ENCODE measurements at places on chromosomes 6 and 20.
A peak's percentile ranks its signal among the peaks of the same experiment; 100 is the strongest.

GRCh38 chr20:62203378-62204030 is 16.6 kb downstream of the HRH3 start:
- peak; percentile 64 for DNase-seq

DNA sequence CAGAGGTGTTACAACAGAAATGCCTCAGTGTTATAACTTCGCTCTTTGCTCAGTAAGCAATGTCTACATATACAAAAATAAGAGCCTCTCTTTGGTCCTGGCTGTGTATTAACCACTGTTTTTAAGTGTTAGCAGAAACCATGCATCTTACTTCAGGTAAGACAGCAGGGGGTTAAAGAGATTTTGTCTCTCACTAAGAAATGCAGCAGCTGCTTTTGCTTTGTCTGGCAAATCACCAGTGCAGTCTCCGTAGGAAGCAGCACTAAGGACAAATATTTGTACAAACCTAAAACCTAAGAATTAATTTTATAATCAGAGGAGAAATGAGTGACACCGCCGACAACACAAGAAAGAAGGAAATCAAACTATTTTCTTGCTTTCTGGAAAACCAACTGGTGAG is 758 bp downstream of the SMIM28 start:
- DNase-seq, result peak; percentile 30

DNA sequence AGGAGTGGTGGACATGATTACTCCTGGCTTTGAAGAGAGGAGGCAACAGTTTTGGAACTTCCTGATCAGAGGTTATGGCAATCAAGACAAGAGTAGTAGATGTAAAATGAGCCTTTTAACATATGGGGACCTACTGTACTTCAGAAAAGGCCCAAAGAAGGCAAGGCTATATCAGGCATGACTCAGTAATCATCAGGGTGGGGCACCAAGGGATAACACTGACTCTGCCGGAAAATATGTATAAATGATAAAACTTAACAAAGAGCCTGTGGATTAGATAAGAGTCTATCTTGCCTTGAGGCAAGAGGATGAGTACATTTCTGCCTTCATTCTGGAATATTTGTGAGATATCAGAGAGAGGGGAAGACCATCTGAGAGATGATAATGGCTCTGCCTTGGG is 1389.9 kb upstream of the MAP3K7 start:
- DNase-seq, result no peak

- DNase-seq, result no peak
These were observed 81.2 kb upstream of the HDAC2 start for GRCh38 chr6:114052141-114052540.

- DNase-seq, result no peak
These were observed 13.4 kb downstream of the RFPL4B start for GRCh38 chr6:112360498-112360897.

DNA sequence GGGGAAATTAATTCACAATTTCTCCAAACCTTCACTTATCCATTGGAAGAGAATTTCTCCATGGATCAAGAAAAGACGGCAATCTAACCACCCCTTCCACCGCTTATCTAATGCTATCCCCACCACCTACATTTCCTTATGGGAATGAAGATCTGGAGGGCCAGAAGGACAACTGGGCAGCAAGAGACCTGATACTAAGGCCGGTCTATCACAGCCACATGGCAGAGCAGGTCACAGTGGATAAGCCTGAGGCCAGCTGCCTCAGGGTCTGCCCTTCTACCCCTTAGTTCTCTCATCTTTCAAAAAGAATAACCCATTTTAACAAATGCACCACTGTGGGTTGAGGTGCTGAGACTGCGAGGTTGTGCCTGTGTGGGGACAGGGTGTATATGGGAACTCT is 37.1 kb downstream of the MAN1A1 start:
- DNase-seq, result no peak

DNA sequence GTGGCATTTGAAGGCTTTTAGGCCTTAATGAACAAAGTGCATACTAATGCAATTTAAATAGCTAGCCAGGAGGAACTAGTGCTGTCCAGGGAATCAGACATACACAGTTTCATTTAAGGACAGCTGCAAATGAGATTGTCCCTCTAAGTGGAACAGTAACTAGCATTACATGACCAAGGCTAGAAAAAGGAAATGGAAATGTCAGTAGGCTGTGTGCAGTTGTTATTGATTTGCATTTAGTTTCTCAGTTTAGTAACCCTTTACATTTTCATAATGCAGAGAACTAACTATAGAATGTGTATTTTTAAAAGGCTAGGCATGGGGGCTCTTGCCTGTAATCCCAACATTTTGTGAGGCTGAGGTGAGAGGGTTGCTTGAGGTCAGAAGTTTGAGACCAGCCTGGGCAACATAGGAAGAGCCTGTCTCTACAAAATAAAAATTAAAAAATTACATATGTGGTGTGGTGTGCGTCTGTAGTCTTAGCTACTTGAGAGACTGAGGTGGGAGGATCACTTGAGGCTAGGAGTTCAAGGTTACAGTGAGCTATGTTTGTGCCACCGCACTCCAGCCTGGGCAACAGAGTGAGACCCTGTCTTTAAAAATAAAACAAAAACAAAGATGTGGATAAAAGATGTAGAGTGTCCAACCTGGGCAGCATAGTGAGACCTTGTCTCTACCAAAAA is 468.0 kb downstream of the UTRN start:
- DNase-seq, result no peak

DNA sequence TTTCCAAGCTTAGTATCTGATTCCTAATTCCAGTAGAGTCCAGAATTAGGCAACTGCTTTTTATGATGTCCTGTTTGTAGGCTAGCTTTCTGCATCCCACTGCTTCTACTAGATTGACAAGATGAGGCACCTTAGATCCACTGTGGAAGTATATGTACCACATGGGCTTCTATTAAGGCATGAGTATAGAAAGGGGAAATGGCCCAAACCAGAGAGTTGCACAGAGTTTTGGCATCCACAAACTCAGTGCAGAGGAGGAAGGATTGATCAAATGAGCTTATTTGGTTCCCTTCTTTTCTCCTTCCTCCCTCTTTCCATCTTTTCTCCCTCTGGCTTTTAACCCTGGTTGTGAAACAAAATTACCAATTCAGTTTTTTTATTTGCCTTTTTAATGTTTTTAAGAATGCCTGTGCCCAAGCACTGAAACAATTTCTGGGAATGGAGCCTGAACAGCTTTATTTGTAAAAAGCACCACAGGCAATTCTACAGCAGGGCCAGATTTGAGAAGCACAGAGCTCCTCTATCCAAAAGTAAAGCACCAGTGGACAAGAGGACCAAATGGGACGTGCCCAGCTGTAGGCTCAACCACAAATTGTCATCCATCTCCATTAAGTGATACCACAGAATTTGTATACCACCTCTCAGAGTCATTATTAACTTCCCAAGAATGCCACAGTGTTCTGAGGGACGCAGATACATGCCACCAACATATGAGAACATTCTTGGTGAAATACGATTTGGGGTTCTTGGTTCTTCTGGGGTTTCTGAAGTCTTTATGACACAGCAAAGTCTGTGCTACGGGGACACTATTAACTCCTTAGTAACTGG is 969.1 kb downstream of the KIF16B start:
- DNase-seq, result no peak

GRCh38 chr6:167572106-167572505 is 247.2 kb downstream of the TTLL2 start:
- DNase-seq, result no peak

- DNase-seq, result no peak
These were observed 40.2 kb upstream of the FAM50B start for GRCh38 chr6:3808759-3809514.

DNA sequence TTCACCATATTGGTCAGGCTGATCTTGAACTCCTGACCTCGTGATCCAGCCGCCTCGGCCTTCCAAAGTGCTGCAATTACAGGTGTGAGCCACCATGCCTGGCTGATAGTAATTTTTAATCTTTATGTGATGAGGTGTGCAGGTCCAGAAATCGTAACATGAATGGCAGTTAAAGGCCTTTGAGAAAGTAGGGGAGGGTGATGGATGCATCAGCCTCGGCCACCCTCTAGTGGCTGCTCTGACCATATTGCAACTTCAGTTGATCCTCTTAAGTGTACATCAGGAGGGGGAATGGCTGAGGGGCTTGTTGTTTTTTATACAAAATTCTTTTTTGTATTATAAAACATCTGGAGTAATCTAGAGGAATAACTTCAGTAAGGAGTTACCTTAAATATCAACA is 193.0 kb downstream of the ZFAND3 start:
- DNase-seq, result peak; percentile 59

DNA sequence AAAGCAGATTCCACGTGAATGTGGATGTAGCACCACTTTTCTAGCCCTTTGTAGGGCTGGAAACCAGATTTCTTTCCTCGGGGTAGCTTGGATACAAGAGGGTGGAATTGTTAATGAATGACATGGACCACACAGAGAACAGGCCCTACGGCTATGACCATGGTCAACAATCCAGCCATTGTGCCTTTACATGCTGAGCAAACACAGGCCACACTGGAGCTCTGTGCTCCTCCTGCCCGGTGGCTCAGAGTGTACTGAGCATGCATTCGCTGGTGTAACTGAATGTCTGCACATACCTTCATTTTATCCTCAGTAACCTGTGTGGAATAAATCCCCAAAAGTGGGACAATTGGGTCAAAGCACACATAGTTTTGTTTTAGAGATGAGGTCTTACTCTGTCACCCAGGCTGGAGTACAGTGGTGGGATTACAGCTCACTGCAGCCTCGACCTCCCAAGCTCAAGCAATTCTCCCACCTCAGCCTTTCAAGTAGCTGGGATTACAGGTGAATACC is 32.8 kb downstream of the LRP11 start:
- no peak for DNase-seq

DNA sequence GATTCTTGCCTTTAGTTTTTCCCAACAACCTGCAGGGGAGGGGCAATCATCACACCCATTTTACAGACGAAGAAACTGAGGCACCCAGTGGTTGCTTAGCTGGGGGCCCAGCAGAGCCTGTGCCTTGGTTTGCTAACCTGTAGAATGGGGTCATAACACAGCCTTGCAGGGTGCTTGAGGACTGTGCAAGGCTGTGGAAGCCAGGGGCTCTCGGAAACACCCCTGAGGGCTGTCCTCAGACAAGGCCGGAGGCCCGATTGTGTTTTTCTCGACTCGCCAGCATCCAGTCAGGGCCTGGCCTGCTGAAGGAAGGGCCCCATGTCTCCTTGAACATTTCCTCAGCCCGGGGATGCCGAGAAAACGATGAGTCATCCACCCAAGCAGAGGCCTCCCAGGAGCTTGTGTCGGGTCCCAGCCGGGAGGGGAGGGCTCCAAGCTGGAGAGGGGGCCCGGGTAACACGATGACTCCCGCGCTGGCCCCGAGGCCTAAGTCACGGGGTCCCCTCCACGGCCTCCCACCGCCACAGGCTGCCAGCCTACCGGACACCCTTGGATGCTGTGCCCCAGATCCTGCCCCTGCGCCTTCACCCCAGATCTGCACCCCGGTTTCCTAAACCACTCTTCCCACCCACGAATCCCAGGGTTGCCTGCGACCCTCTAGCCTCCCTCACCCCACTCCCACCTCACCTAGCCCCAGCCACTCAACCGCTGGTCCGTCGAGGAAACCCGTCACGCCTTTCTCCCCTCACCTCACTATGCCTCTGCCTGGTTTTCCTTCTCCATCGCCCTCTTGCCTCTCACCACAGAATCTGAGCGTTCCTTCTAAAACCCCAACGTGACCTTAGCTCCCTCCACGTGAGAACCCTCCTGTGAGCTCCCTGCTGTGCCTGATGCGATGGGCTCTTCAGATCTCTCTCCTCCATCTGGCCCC is 10.6 kb downstream of the NOL4L start:
- no peak for DNase-seq

DNA sequence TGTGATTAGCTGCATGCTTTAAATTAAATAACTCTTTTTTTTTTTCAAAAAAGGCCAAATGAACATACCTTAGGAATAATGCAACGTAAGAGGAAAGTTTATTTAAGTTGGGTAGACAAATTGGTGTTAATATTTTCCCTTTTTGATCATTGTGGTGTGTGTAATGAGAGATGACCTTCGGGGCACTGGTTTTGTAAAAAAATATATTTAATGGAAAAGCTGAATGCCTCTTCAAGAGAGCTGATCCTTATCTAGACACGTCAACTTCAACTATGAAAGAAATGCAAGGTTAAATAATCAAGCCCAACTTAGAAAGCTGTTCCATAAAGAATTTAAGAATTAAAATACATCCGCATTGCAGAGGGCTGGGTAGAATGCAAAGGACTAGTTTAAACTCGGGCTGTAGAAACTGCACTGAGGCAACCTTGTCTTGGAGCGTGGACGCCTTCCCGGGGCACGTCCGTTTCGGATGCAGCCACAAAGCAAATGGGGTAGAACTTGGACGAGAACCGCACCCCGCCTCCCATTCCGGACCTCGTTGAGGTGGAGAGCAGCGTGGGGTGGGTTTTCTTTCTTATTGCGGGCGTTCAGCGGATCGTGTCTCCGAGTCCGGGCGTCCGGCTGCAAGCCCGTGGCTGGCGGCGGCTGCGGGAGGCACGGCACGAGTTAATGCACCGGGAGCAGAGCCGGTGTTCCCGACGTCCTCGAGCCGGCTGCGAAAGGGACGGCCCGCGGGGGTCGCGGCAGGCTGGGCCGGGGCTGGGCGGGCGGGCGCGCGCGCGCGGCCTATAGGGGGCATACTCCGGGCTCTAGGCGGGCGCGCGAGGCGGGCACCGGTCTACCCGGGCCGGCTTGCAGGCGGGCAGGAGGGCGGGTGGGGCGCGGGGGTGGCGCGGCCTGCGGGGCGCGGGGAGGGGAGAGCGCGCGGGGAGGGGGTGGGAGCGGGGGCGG is 1.9 kb downstream of the JARID2 start:
- peak; percentile 57 for DNase-seq

GRCh38 chr6:8435845-8436168 is 462 bp upstream of the SLC35B3 start:
- peak; percentile 33 for DNase-seq

- DNase-seq, result no peak
These were observed 97.9 kb downstream of the FYN start for GRCh38 chr6:111775145-111775922.

GRCh38 chr20:4961746-4962145 is 39.6 kb downstream of the SLC23A2 start:
- no peak for DNase-seq

GRCh38 chr6:52423971-52424381 is 3.8 kb downstream of the EFHC1 start:
- no peak for DNase-seq

GRCh38 chr6:107641071-107641470 is 151.2 kb downstream of the SOBP start:
- DNase-seq, result no peak

DNA sequence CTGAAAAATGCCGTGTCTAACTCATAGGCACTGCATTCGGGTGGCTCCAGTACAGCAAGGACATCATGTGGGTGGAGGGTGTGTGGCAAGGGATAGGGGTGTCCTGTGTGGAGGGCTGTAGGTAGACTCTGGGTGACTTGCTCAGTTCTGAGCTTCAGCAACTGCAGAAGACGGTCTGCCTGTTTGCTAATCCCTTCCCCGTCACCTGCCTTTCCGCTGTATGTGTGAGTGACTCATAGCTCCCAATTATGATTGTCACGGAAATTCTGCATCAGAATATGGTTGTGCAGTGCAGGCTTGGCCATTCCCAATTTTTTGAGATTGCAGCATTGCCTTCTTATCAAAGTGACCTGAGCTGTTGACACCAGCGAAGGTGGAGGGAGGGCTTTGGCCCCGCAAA is 174.3 kb downstream of the CDH4 start:
- no peak for DNase-seq

GRCh38 chr6:15843764-15844163 is 180.9 kb upstream of the DTNBP1 start:
- DNase-seq, result no peak

Data from NCI-H2081 (cell line).